ENCODE measurements at places on chromosomes 12 and 14.

DNA sequence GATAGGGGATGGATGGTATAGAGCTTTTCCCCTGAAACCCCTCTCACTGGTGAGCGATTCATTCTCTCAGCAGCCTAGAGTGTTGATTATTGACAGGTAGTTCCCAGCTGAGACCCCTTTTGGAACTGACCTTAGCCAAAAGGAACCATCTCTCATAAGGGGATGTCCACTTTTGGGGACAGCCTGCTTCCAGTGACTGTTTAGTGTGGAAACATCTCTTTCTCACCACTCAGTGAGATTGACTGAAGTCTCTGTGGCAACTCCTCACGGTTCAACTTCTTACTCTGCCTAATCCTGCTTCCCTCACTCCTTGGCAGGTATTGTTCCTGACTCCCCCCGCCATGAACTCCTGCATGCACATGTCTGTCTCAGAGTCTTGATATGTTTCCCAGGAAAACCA lies 529.2 kb upstream of the ATP2B1 start:
- no peak for DNase-seq

DNA sequence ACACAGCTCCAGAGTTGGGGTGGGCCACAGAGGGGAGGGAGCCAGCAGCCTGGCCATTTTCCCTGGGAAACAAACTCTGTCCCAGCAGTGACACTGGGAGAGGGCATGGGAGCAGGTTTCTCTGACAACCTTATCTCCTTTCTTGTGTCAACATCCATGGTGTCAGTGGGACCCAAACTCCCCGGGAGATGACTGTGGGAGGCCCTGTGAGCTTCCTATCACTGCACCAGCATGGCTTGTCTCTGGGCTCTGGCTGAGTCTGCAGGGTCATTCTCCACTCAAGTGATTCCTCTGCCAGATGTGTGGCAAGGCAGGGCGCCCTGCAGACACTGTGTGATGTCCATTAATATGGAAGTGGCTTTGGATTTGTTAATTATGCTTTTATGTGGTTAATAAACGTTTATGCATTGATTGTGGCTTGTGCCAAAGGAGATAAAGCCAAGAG lies 10.1 kb downstream of the LRTM2 start:
- DNase-seq = no peak

GRCh38 chr12:70194076-70194475 lies 49.2 kb upstream of the CNOT2 start:
- no peak for DNase-seq

DNA sequence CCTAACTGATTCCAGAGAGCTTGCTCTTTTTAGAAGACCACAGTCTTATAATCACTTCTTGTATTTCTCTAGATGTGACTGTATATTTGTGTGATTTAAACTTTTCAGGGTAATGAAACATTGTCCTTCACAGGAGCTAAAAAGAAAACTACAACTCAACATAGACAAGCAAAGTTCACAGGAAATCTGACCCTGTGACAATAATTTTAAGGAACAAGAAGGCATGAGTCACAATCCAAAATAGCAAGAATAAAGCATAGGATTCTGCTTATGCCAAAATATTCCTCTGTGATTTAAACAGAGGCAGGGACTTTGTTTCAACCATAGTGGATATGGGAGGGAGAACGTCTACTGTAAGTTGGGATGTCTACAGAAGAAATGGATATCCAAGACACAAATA lies 44.3 kb downstream of the GPR65 start:
- no peak for DNase-seq

GRCh38 chr12:32110942-32111341 lies 4.3 kb downstream of the BICD1 start:
- peak; percentile 34 for DNase-seq

DNA sequence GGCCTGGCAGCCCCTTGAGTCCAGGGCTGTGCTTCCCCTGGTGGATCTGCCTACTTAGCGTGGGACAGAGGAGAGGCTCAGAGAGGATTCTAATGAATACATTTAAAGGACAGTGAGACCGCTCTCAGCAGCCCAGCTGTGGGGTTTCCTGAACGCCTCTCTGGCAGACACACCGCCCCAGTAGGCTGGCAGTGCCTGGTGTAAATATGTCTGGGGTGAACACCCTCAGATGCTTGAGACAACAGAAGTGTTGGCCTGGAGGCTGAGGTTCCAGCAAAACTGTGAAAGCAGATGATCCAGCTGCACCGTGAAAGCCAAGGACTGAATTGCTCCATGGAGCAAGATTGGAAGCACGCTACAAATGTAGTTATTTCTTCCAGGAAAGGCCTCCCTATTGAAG lies 55.1 kb downstream of the LRRC74A start:
- DNase-seq = no peak

DNA sequence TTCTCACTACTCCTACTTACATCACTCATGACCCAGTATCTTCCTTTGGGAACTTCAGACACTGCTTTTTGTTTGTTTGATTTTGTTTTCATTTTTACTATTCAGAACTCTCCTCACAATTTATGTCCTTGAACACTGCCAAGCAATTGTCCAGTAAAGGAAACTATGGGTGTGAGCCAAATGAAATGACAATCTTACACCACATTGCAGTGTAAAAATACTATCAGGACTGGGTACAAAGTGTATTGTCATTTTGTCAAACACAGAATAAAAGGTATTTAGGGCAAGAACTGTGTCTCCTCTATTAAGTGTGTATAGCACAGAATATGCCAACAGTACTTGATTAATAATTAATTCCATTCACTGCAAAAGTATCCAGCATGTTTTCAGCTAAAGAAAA lies 199.3 kb downstream of the ALG10B start:
- no peak for DNase-seq

- no peak for DNase-seq
These were observed 463.4 kb downstream of the LRFN5 start for GRCh38 chr14:42070031-42070430.

- no peak for DNase-seq
These were observed 5.7 kb downstream of the SPIC start for GRCh38 chr12:101480849-101481248.

GRCh38 chr12:1234073-1234472 lies 243.1 kb downstream of the ERC1 start:
- no peak for DNase-seq

GRCh38 chr12:68305278-68305677 lies 26.9 kb downstream of the MDM1 start:
- DNase-seq = no peak

GRCh38 chr12:25796523-25797000 lies 161.9 kb upstream of the RASSF8 start:
- no peak for DNase-seq

DNA sequence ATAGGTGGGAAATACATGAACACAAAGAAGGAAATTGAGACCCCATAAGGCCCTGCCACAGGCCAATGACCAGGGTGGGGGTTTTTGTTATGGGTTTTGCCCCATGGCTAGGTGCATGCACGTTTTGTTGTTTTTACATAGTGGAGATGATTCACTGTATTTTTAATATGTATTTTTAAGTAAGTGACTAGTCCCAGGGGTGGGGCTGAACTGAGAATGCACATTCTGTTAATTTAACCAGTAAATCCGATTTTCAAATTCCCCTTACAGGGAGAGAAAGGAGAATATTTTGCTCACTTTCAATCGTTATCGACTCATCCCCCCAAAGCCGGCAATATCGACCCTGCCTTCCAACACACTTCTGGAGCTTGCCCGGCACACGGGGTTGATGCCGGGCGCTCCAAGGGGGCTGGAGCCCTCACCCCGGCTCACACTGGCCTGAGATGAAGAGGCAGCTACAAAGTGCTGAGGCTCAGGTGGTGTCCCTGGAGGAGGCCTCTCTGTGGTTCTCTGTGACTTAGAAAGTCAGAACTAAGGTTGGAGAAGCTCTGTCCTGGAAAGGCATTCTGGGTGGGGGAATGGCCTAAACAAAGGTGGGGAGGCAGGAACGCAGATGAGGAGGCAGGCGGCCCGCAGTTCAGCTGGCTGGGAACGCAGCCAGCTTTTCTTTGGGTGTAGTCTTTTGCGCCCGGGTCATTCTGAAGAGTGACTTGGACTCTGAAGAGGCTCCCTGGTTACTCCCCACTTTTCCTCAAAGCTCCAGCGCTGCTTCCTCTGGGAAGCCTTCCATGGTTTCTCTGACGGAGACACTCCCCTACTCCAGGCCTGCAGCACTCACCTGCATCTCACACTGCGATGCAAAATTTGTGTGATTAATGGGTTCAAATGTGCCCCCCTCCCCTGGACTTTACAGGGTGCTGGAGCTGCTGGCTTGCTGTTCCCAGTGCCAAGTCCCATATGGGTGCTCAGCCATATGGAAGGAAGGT lies 50.7 kb upstream of the DLK1 start:
- no peak for DNase-seq

DNA sequence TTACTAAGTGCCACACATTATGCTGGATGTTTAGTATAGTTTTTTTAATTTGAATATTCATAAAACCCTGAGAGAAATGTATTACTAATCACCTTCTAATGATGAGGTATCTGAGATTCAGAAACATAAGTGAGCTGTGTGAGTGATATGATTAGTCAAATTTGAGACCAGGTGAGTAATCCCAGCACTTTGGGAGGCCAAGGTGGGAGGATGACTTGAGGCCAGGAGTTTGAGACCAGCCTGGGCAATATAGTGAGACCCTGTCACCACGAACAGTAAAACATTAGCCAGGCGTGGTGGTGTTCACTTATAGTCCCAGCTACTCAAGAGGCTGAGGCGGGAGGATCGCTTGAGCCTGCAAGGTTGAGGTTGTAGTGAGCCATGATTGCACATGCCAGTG lies 438.4 kb downstream of the RAD51B start:
- DNase-seq = no peak

DNA sequence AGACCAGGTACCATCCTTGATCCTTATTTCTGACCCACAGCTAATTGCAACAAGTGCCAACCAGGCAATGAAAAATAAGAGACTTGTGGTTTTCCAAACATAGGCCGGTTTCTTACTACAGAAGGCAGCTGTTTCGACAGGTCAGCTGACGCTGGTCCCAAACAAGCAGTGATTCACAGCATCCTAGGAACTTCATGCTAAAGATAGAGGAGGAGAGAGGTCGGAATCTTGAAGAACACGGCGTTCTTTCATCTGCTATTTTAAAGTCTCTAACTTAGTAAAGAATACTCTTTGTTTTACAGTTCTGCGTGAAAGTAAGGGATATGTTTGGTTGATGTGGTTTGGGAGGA lies 28.1 kb upstream of the ADGRD1 start:
- no peak for DNase-seq

DNA sequence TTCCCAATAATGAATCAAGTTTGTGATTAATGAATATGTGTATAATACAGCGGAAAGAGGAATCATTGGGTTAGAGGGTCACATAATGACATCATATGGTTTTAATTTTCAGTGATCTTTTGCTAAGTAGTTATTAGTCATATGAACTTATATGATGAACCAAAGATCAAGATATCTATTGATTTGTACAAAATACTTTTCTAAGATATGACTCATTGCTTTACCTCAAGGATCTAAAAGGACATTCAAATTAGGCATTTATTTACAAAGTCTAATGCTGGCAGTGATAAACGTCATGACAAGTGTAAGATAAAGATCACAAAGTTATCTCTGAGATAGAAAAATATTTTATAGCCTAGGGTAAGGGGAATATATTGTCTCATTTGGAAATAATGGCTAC lies 417.8 kb downstream of the RPL10L start:
- DNase-seq = no peak

- DNase-seq = peak; percentile 21
These were observed 462 bp downstream of the KNTC1 start for GRCh38 chr12:122527478-122527944.

DNA sequence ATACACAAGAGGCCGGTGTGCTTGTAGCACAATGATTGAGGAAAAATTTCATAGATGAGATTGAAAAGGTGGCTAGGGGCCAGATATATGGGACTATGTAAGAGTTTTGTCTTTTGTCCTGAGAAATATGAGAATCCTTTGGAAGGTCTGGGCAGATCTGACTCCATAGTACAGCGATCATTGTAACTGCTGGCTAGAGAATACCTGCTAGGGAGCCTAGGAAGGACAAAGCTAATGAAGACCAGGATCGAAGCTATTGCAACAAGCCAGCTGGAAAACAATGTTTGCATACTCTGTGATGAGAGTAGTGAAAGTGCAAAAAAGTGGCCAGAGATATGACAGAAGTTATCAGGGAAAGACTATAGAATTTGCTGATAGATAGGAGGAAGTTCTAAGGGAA lies 537.6 kb downstream of the C12orf50 start:
- DNase-seq = no peak

All from hematopoietic multipotent progenitor cell (in vitro differentiated cells).